A549 treated with CORT108297 at 1 μM for 4 hours (cell line): ENCODE measurements at places on chromosomes 5 and 9. TPM values are rescaled to one million over a fixed set of nuclear protein-coding genes. Genes with fewer than 3 reads are reported as not detected.

IL3 gene
- not detected in 5 replicates for total RNA-seq

CBY3 gene
- total RNA-seq: not detected in 5 replicates

MLLT3 gene
- total RNA-seq: 12.8 to 18.7 TPM (median 14.2 TPM) in 5 replicates

RIGI gene
- 3.0 to 5.3 TPM (median 3.7 TPM) in 5 replicates for total RNA-seq

OR13F1 gene
- not detected in 5 replicates for total RNA-seq

DOCK2 gene
- 1.3 to 4.0 TPM (median 2.9 TPM) in 5 replicates for total RNA-seq

PCSK5 gene
- 0.71 to 1.1 TPM (median 0.96 TPM) in 5 replicates for total RNA-seq

CDHR2 gene
- 0.12 to 0.18 TPM (median 0.15 TPM) in 5 replicates for total RNA-seq

THBS4 gene
- total RNA-seq: 0.09 to 0.11 TPM (median 0.09 TPM) in 3 of 5 replicates, not detected in the others

FIBCD1 gene
- 6.5 to 15.1 TPM (median 12.4 TPM) in 5 replicates for total RNA-seq

PTGES gene
- 113 to 139 TPM (median 120 TPM) in 5 replicates for total RNA-seq

ST6GALNAC4 gene
- total RNA-seq: 14.0 to 24.2 TPM (median 22.2 TPM) in 5 replicates

F2RL1 gene
- 225 to 295 TPM (median 259 TPM) in 5 replicates for total RNA-seq

TOPORS gene
- 10.9 to 17.4 TPM (median 12.3 TPM) in 5 replicates for total RNA-seq

FAM174A gene
- 11.8 to 17.4 TPM (median 13.8 TPM) in 5 replicates for total RNA-seq

SPINK1 gene
- total RNA-seq: 0.28 to 1.3 TPM (median 0.58 TPM) in 5 replicates

SLC25A46 gene
- 27.7 to 33.1 TPM (median 31.1 TPM) in 5 replicates for total RNA-seq

DAPK1 gene
- total RNA-seq: 12.7 to 19.8 TPM (median 16.6 TPM) in 5 replicates

ADCY2 gene
- total RNA-seq: not detected in 5 replicates

TMEM171 gene
- total RNA-seq: 4.8 to 7.5 TPM (median 6.2 TPM) in 5 replicates

FCN2 gene
- total RNA-seq: not detected in 5 replicates

SLF1 gene
- total RNA-seq: 8.0 to 9.2 TPM (median 8.5 TPM) in 5 replicates

WDR31 gene
- 0.95 to 1.4 TPM (median 1.1 TPM) in 5 replicates for total RNA-seq

FOXD4 gene
- total RNA-seq: 0.25 to 0.82 TPM (median 0.44 TPM) in 5 replicates

LCN9 gene
- total RNA-seq: not detected in 5 replicates

SNCB gene
- total RNA-seq: 0.65 to 1.6 TPM (median 1.1 TPM) in 5 replicates

CSF1R gene
- 0.11 to 0.22 TPM (median 0.15 TPM) in 5 replicates for total RNA-seq

GKAP1 gene
- 4.4 to 6.3 TPM (median 5.2 TPM) in 5 replicates for total RNA-seq

C5orf52 gene
- not detected in 5 replicates for total RNA-seq

ABO gene
- total RNA-seq: not detected in 5 replicates

SLC25A2 gene
- 0.05 TPM in 1 of 5 replicates, not detected in the others for total RNA-seq

PTGS1 gene
- 1.0 to 1.5 TPM (median 1.3 TPM) in 5 replicates for total RNA-seq

OR1J2 gene
- not detected in 5 replicates for total RNA-seq

IFNK gene
- not detected in 5 replicates for total RNA-seq

CFAP77 gene
- 0.06 to 0.24 TPM (median 0.22 TPM) in 3 of 5 replicates, not detected in the others for total RNA-seq

EPB41L4A gene
- 1.4 to 1.9 TPM (median 1.7 TPM) in 5 replicates for total RNA-seq
